NCI-H226 (cell line): ENCODE measurements at places on chromosomes 2 and 18.
A peak's percentile ranks its signal among the peaks of the same experiment; 100 is the strongest.

DNA sequence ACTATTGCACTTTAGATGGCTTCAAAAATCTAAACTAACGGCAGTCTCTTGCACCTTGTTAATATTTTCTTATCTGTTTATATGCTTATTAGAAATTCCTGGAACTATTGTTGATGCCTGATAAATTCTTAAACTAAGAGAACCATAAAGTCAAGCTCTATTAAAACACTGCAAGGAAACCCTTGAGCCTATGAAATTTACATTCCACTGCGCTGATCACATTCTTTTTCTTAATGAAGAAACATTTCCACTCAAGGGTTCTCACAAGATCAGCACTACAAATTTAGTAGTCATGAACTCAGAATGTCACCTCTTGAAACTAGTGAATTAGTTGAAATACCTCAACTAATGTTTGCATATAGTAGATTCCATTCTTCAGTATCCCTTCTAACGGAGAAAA lies 331.8 kb upstream of the SLC8A1 start:
- DNase-seq, result no peak

- no peak for DNase-seq
These were observed 156.6 kb upstream of the NOSTRIN start for GRCh38 chr2:168645696-168646338.

GRCh38 chr2:217794133-217794986 lies 208.4 kb downstream of the TNS1 start:
- no peak for DNase-seq

- no peak for DNase-seq
These were observed 22.7 kb downstream of the KATNAL2 start for GRCh38 chr18:46939998-46940571.

DNA sequence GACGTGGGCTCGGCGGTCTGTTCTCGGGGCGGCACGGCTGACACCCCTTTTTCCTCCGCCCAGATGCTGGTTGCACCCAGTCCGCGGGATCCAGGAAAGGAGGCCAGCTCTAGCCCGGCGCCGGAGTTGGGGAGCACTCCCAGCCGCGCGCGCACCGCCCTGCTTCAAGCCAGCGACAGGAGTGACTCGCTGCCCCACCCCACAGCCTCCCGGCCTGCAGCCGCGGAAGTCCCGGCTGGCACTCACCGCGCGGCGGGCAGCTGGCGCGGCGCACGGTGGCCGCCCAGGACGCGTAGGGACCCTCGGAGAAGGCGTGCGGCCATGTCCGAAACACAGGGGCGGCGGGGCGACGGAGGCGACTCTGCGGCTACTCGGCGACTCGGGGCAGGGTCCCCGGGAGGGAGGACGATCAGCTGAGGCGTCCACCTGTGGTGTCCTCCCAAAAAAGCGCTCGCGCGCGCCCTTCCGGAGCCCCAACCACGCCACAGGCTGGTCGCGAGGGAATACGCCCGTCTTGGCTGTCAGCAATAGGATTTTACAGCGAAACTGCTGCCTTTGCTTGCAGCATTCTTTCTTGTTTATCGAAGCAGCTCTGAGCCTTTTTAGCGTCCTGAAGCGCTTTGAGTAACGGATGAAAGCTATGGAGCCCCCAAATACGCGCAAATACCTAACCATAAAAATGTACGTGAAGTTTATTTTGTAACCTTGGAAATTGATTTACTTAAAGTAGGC lies at the start of gene ACADL:
TSS of gene ACADL (minus strand) at position 507 of the 732 bp plus-strand sequence. CDS start at position 323, 184 bp downstream.
- no peak for DNase-seq

- no peak for DNase-seq
These were observed 932.2 kb downstream of the TDRD15 start for GRCh38 chr2:22055784-22056620.

DNA sequence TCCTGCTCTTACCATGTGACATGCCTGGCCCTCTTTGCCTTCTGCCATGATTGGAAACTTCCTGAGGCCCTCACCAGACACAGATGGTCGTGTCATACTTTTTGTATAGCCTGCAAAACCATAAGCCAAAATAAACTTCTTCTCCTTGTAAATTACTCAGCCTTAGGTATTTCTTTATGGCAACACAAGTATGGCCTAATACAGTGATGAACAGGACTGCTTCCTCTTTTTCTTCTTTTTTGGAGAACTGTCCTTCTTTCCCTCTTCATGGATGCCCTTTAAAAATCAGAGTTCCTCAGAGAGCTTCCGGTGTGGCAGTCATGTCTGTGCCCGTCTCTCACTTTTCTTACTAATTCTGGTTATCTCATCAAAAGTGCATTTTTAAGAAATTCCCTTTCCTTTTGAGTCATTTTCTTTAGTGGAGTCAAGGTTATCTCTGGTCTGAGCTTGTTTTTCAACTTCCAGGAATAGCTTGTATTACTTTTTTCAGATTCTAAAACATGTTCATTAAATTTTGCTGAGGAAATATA lies 9.2 kb upstream of the IL1A start:
- peak; percentile 45 for DNase-seq

DNA sequence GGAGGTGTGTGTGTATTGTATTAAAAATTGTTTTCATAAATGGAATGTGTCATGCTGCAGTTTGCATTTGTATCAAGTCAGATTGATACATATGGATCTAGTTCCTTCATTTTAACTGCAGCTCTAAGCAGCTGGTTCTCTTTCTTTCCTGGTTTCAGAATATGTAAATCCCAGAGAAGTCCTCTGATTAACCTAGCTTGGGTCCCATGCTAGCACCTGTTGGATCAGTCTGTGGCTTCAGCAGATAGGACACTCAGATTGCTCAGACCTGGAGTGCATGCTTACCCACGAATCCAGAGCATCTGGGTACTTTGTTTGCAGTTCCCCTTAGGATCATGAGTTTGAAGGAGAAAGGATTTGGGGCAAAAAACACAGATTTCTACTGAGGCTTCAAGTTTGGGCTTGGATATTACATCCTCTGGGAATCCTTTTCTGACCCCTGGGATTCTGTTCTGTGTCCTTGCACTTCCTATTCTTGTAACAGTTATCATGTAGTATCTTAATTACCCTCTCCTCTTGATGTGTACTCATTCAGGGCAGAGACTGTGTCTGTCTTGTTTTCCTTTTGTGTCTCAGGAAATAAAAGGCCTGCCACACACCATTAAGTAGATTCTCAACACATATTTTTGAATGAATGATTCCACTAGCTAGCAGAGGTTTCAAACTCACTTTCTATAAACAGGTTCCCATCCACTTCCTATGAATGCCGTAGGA lies 142.1 kb downstream of the PHLPP1 start:
- no peak for DNase-seq

DNA sequence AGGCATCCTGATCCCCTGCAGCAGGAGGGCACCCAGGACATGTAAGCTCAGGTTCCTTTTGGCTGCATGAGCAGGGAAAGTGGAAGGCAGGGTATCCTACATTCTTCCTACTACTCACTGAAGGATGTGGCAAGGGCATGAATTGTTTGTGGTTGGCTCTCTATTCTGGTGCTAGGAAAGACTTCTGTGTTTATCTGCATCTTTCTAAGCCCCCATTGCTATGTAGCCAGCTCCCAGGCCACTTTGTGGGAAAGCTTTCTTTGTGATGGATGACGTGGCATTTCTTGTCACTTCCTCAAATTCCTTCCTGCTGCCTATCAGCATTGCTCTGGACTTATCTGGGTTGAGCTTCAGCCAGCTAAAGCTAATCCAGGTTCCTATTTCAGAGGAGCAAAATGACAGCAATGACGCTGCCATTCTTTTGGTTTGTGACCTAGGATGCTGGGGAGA lies 46.2 kb downstream of the MEIS1 start:
- peak; percentile 21 for DNase-seq

- no peak for DNase-seq
These were observed 461.0 kb downstream of the DLGAP1 start for GRCh38 chr18:3993941-3994687.

- no peak for DNase-seq
These were observed 120.1 kb downstream of the CACNB4 start for GRCh38 chr2:151978709-151979108.

DNA sequence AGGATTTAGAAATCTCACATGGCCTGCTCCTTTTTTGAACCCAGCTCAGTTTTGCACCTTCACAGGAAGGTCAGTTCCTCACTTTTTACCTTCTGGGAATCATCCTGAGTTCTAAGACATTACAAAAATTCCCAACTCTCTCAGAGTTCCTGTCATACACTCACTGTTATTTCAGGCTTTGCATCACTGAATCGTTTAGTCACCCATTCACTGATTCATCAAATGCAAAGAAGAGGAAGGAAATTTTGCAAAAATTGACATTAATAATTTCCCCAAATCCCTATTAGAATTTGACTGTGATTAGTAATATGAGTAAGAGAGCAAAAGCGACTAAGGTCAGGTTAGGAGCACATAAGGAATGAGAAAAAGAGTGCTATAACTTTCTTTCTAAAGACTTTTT lies 197.5 kb downstream of the PDE1A start:
- DNase-seq, result peak; percentile 9

GRCh38 chr2:240792629-240793312 lies 27.2 kb downstream of the KIF1A start:
- DNase-seq, result no peak

- DNase-seq, result peak; percentile 89
These were observed 590.8 kb upstream of the ID2 start for GRCh38 chr2:8090748-8091700.

GRCh38 chr2:95024960-95025405 lies 525 bp upstream of the MAL start:
- no peak for DNase-seq

DNA sequence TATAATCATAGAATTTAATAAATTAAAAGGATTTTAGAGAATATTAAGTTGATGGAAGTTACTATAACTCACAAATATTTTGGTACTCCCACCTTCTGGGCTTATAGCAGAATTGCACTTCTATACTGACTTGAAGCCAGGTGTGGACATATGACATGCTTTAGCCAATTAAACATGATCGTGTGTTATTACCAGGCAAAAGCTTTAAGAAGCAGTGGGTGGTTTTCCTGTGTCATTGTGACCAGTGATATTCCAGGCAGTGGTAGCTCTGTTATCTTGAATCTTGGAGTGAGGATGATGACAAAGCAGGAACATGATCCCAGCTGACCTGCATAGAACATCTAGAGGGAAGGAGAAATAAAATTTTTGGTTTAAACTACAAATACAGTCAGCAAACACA lies 370.9 kb upstream of the ZEB2 start:
- DNase-seq, result peak; percentile 31

DNA sequence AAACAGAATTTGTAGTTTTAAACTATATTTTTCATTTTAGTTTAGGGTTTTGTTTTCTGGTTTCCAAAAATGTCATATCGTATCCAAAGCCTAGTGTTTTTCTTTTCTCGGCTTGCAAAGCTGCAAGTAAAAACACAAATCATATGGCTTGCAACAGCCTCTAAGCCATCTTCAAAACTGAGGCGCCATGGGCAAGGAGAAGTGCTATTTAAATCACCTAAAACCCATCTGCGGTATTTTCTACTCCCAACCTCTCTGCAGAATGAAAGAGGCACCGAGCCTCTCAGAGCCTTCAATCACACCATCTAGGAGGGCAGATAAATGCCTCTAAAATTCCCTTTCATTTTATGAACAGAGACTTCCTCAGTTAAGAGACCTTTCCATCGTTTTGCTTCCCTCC lies 25.2 kb downstream of the FECH start:
- no peak for DNase-seq

- DNase-seq, result no peak
These were observed 1.3 kb downstream of the ITM2C start for GRCh38 chr2:230865766-230866755.

DNA sequence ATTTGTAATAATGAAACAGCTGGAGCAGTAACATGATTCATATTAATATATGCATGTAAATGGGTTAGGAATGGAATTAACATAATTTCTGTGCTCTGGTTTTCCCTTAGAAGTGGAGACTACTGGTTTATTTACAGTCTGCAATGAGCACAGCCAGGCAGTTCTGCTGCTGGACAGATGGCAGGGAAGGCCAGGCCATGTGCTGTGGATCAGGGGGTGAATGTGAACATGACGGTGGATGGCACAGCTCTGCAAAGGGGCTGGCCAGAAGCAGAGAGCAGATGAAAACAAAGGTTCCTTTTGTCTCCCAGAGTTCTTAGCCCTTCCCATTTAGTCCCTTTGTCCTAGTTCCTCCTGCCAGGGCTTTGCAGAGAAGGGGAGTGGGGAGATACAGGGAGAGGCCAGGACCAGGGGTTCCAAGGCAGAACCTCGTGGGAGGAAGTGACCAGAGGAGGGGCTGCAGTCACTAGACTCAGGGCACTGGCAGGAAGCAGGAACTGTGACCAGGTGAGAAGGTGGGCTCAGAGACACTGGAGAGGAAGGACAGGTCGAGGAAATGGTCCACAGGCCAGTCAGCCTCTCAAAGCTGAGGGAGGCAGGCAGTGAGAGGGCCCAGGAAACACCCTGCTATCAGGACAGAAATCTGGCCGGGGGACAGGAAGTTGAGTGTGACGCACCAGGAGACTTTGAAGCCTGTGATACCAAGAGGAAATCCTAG lies 112.9 kb upstream of the ATP8B1 start:
- no peak for DNase-seq

DNA sequence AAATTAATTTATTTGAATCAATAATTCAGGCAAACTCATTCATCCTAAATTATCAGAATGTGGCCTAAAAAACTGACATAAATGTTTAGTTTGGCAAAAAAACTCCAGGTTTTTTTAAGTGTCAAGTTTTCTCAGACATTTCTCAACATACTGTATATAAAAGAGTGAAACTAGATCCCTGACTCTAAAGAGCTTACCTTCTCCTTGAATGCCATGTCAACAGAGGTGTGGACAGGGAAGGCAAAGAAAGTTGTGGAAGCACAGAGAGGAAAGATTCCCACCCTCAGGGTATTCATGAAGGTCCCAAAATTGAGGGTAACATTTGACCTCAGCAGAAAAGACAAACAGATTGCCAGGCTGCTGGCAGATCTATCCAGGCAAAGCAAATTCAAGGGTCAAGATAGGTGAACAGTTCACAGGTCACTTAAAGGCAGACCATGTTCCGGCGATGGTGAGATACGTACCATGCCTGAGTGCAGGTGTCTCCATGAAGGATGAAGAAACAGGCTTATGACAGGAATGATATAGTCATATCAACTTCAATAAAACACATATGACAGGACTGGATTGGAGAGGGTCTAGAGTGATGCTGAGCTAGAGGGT lies 1638.3 kb upstream of the ZEB2 start:
- no peak for DNase-seq

GRCh38 chr2:214648520-214648919 lies 161.0 kb downstream of the BARD1 start:
- DNase-seq, result no peak

- DNase-seq, result no peak
These were observed 197.2 kb upstream of the ID2 start for GRCh38 chr2:8484502-8485283.

DNA sequence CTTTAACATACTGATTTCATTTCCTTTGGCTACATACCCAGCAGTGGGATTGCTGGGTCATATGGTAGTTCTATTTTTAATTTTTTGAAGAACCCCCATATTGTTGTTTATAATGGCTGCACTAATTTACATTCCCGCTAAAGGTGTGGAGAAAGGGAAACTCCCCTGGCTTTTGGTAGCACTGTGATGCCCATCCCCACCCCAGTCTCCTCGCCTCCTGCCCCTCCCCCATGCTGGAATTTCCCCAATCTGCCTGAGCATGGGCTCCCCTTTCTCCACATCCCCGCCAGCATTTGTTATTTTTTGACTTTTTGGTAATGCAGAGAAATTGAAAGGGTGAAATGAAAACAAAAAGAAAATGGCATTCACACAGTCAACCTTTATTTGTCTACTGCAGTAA lies 30.0 kb upstream of the SULT1C4 start:
- DNase-seq, result no peak
